ENCODE measurements at places on chromosomes 6 and 20. TPM values are rescaled to one million over a fixed set of nuclear protein-coding genes. Genes with fewer than 3 reads are reported as not detected.

Gene SRSF12
- under 0.01 TPM for total RNA-seq

Gene TP53INP2
- total RNA-seq = 3.6 TPM

Gene DAAM2
- total RNA-seq = 0.20 TPM

Gene RBCK1
- 46.4 TPM for total RNA-seq

Gene LRRC73
- total RNA-seq = under 0.01 TPM

Gene VSX1
- not detected for total RNA-seq

Gene RIPOR2
- total RNA-seq = under 0.01 TPM
